ENCODE measurements at places on chromosomes 16 and 17.
A peak's percentile ranks its signal among the peaks of the same experiment; 100 is the strongest.

GRCh38 chr17:49881054-49881402, 33.2 kb upstream of the TAC4 start:
- no peak for DNase-seq

- DNase-seq = no peak
Observed at GRCh38 chr16:543301-544164, 16.0 kb downstream of the CAPN15 start.

GRCh38 chr16:67022531-67023214, 6.3 kb upstream of the CBFB start:
- DNase-seq = no peak

DNA sequence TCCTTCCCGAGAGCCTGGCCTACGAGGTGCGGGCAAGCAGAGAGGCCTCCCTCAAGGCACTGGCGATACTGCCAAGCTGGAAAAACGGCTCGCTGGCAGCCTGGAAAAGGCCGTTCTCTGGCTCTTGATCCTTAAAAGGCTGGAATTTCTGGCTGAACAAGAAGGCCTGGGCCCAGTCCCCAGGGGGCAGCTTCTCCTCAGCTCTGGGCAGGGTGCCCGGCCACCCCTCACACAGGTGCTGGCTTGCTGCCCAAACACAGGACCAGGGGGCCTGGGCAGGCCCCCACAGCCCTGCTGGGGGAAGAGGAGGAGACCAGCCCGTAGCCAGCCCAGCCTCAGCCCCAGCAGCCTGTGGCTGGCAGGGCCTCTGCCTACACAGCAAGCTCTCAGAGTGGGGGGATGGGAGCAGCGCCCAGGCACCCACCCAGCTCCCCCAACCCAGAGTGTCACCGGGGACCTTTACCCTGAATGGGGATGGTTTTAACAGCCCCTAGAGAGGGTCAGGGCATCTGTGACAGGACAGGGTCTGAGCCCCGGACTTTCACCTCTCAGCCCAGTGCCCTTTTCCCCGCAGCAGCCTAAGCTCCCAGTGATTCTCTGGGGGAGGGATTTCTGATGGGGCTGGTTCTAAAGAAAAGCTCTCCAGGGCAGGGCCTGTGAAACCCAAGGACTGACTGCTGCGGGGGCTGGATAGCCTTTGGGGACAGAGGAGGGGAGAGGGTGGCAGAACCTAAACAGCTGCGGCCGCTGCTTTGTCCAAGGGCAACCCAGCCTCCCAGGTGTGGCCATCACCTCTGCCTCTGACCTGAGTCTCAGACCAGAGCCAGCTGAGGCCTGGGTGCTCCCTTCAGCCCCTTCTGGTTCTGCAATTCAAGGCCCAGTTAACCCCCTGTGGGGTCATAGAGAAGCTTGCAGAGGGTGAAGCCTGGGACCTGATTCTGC, 38.6 kb upstream of the TOB1 start:
- DNase-seq = no peak

- DNase-seq = no peak
Observed at GRCh38 chr17:40932608-40933007, 4.8 kb downstream of the KRT23 start.

DNA sequence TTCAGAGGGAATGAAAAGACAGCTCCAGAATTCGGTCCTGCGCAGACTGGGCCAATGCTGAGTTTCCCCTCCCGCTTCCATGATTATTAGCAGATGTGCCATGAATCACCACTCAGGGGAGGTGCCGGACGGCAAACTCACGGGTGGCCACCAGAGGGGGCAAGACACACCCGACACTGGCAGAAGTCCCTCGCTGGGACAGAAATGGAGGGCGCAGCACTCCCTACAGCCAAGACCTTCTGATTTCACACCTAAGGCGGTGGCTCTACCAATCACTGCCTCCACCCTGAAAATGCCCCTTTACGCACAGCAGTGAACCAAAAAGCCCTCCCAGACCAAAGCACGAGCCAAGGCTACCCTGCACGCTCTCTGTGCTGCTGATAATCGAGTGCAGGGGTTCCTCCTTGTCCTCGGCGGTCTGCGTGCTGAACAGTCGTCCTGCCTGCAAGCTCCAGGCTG, 26.8 kb downstream of the TRAP1 start:
- DNase-seq = peak; percentile 95

DNA sequence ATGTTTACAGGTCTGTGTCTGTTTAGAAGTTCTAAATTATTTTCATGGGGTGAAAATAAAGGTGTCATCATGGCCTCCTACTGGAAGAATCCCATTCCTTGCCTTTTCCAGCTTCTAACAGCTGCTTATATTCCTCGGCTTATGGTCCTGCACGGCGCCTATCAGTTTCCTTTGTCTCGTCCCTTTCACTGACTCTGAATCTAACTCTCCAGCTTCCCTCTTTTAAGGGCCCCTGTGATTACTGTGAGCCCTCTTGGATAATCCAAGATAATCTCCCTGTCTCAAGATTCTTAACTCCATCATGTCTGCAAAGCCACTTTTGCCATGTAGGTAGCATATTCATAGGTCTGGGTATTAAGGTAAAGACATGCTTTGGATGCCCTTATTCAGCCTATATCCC, 441.0 kb upstream of the ERCC4 start:
- no peak for DNase-seq

- no peak for DNase-seq
Observed at GRCh38 chr16:51630076-51630475, 479.0 kb upstream of the SALL1 start.

GRCh38 chr17:74467221-74467951, 952 bp downstream of the CD300A start:
- no peak for DNase-seq

DNA sequence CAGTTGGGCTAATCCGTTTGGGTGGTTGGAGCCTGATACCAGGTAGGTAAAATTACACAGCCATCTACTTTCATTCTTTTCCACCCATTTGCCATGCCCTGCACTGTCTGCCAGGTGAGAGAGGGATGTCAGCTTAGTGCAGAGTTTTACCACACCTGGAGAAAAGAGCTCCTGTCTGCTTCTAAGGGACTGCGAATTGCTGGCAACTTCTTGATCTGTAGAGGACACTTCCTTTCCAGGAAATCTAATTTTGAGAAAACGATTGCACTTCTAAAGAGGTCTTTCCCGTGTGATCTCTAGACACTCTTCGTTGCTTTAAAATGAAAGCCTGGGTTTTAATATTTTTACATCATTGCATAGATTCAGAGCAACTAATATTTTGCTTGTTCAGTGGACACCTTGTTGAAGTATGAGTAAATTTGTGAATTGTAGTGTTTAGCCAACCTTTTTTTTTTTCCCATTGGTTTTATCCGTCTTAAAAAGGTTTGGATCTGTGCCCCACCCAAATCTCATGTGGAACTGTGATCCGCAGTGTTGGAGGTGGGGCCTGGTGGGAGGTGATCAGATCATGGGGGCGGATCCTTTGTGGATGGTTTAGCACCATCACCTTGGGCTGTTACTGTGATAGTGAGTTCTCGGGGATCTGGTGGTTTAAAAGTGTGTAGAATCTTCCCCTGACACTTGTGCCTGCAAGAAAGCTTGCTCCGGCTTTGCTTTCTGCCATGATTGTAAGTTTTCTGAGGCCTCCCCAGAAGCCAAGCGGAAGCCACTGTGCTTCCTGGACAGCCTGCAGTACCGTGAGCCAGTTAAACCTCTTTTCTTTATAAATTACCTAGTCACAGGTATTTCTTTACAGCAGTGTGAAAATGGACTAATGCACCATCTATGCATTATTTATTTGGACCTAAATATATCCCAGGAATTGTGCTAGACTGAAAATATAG, 104.6 kb downstream of the PRKCA start:
- DNase-seq = no peak

DNA sequence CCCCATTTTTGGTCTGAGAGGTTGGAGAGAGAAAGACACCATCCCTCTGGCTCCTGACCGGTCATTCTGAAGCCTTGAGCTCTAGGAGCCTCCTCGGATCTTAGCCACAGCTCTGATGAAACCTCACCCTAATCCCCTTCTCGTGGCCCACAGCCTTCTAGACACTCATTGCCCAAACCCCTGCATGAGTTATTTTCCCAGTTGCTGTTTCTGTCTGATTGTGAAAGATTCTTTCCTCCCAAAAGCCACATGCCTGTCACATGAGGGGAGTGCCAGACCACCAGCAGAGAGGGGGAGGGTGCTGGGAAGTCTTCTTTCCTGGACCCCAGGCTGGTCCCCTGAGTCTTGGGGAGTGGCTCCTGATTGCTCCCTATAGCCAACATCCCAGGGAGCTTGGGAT, 17.6 kb upstream of the ABR start:
- DNase-seq = no peak

GRCh38 chr17:915538-916201, 63.9 kb downstream of the NXN start:
- no peak for DNase-seq

DNA sequence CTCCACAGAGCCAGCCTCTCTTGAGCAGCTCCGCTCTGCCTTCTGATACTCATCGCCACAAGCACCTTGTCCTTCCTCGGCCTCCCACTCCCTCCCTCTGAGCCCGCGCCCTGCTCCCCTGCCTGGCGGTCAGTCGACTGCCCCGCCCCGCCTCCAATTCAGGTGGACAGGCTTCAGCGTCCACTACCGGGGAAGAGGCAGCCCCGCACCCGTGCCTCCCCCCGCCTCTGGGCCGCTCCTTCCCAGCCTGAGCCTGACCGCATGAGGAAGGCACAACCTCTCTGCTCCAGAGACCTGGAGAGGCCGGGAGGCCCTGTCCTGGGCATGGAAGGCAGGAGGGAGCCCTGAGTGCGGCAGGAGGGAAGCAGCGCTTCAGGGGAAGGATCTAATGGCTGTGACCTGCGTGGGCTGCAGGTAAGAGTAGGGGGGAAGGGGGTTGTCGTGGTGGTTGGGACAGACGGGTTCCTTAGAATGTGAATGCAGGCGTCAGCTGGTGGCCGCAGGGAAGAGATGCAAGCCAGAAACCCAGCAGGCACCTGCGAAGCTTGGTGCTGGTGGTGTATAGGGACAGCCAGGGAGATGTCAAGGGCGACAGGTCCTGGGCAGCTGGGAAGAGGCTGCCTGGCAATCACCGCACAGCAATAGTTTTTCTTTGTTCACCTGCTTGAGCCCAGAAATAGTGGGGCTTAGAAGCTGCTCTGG, 3.0 kb upstream of the SLC6A4 start:
- peak; percentile 57 for DNase-seq

GRCh38 chr17:8031261-8031661, 7.6 kb upstream of the ALOX15B start:
- no peak for DNase-seq

DNA sequence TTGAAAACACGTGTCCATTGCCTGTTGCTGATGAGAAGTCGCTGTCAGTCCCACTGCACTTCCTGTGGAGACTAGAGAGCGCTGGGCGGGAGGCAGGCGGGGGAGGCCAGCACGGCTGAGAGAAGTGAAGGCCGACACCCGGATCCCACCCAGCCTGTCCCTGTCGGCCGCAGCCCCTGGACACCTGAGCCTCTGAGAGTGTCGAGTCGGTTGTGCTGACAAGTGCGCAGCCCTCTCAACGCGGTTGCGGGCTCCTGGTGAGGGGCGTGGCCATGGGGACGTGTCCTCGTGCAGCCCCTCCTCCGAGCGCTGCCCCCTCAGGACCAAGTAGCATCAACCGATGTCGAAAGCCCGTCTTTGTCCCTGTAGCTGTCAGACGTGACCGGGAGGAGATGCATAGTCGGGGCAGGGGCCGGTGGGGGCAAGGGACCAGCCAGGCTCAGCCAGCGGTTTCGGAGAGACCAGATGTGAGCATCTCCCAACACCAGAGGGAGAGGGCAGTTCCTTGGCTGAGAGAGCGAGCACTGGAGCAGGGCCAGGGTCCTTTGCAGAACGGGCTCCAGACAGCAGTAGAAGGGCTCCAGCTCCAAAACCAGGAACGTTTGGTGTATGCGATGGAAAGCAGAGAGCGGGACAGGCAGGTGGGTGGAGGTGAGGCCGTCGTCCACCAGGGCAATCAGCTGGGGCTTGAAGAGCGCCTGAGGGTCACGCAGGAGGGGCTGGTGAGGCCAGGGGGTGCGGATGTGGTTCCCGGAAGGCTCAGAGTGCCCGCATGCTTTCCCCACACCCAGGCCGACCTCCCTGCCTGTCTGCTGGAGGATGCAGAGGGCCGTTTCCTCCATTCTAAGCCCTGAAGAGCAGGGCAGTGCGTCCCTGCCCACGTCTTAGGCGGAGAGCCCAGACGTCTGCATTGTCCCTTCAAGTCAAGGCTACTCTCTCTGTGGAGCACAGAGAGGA, 43.3 kb upstream of the CHMP6 start:
- peak; percentile 67 for DNase-seq

DNA sequence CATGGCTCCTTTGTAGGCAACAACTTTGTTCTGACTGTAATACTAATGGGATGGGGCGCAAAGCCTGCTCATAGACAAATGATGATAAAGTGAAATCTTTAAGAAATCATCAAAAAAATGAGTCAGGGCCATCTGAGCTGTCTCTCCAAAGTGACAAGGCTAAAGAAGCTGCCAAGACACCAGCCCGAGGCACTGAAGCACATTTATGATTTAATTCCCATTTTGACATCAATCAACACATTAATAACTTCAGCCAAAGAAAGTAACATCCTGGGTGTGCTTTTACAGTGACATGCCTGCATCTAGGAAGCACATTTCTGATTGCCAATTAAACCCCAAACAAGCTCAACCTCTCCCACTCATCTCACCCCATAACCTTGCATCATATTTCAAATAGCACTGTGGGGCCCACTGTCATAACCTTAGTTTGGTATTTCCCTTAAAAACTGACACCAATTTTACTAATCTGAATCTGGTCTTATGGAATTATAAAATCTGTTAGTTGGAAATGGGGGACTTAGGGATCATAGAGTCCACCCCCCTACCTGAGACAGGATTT, 676.6 kb downstream of the TOX3 start:
- DNase-seq = no peak

- no peak for DNase-seq
Observed at GRCh38 chr17:35254107-35254773, 11.4 kb downstream of the SLFN5 start.

DNA sequence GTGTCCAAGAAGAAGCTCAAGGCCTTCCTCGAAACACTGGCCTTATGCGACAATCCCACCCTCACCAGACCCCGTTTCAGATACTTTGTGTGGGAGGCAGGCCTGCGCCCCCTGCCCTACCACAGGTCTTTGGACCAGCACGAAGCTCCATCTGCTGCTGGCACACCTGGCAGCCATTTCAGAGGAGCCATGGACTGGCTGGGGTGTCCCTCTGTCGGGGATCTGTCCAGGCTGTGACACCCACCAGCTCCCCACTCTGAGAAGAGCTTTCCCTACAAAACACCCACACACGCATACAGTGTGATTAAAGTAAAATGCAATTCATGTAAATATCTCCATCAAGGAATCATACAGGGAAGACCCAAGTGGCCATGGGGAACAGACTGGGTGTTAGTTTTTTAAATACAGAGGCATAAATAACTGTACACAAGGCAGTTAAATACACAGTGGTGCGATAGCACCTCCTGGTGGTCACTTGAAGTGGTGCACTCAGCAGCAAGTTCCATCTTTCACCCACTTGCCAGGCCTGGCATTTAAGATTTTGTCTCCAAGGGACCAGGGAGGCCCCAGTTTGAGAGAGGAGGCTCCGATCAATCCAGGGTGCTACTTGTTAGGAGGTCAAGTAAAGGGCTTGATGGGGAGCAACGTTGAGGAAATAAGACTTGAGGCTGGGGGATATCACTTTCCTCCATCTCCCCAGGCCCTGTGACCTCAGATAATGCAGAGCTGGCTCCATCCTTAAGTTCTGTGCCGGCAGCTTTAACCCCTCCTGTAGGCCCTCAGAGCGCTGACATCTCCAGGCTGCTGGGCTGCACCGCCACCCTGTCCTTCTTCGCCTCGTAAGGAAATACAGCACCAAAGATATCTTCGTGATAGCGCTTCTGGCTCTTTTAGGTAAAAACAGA, 43.6 kb downstream of the NOS2 start:
- no peak for DNase-seq
